ENCODE measurements at places on chromosomes 16 and 17. TPM values are rescaled to one million over a fixed set of nuclear protein-coding genes. Genes with fewer than 3 reads are reported as not detected.

DNA sequence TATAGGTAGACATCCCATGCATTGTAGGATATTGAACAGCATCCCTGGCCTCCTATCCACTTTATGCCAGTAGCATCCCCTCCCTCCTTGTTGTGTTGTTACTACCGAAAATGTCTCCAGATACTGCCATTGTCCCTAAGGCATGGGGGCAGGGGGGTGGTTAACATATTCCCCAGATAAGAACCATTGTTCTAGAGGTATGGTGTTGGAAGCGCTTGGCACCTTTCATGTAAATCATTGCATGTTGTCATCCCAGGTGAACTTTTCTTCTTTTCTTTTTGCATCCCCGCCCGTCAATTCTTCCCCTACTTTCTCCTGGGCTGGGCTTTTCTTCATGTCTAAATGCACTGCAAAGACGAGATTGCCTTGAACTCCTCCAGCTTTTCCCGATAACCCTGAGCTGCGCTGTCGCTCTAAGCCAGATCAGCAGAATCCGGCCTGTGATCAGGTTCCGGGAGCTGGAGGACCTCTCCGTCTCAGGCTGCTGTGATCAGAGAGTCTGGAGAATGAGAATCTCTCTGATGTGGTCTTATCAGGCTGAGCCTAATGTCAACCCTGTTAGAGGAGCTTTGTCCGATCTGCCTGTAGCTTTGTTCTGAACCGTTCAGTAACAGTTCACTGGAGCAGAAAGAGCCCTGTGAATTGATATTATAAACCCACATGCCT lies 76.2 kb downstream of the RBFOX1 start:
- H3K27ac ChIP-seq, result no peak overlapping the region
- no peaks in the 10 kb centered on the region for H3K27me3 ChIP-seq
- H3K4me3 ChIP-seq, result no peak overlapping the region
- DNase-seq, result no peak
- H3K4me1 ChIP-seq, result no peaks in the 10 kb centered on the region

- H3K4me3 ChIP-seq, result no peak overlapping the region
- no peak for DNase-seq
- H3K27me3 ChIP-seq, result no peaks in the 10 kb centered on the region
- no peaks in the 10 kb centered on the region for H3K36me3 ChIP-seq
- H3K27ac ChIP-seq, result no peak overlapping the region
Measured at GRCh38 chr17:18356624-18357023, 6.7 kb downstream of the SHMT1 start.

- H3K4me1 ChIP-seq, result peaks cover 13% of the 10 kb centered on the region
- peak overlapping the region; percentile 36 for H3K27ac ChIP-seq
- peak; percentile 37 for DNase-seq
- no peaks in the 10 kb centered on the region for H3K36me3 ChIP-seq
Measured at GRCh38 chr17:3666516-3666915, 1.9 kb downstream of the TAX1BP3 start.

- no peak for DNase-seq
- no peak overlapping the region for H3K27ac ChIP-seq
- no peak overlapping the region for H3K4me3 ChIP-seq
- H3K27me3 ChIP-seq, result no peaks in the 10 kb centered on the region
- H3K4me1 ChIP-seq, result no peaks in the 10 kb centered on the region
- no peaks in the 10 kb centered on the region for H3K36me3 ChIP-seq
Measured at GRCh38 chr16:61371881-61372280, 664.4 kb downstream of the CDH8 start.

DNA sequence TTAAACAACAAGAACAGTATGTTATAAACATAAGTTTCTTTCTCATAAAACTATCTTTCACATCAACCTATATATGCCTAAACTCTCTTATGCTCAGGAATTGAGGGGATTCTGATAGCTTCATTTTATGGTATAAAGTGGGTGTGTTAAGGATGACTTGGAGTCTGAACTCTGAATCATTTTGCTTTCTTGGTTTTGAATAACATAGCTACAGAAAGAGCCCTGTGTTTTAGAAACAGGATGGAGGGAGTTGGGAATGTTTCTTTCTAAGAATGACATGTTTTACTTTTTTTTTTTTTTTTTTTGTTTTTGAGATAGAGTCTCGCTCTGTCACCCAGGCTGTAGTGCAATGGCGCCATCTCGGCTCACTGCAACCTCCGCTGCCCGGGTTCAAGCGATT lies 50.1 kb downstream of the RHOT1 start:
- H3K27me3 ChIP-seq, result no peaks in the 10 kb centered on the region
- no peaks in the 10 kb centered on the region for H3K36me3 ChIP-seq
- no peak overlapping the region for H3K4me3 ChIP-seq
- no peak overlapping the region for H3K27ac ChIP-seq
- DNase-seq, result no peak

GRCh38 chr17:81339191-81339533 lies 44.1 kb upstream of the SLC38A10 start:
- no peaks in the 10 kb centered on the region for H3K36me3 ChIP-seq
- peaks cover 22% of the 10 kb centered on the region for H3K4me1 ChIP-seq
- H3K27ac ChIP-seq, result peak overlapping the region; percentile 100

GRCh38 chr16:70298988-70299938 lies at the start of gene DDX19B:
DDX19B (plus strand) TSS chr16:70299186; CDS start chr16:70299298, 112 bp downstream.
- no peaks in the 10 kb centered on the region for H3K36me3 ChIP-seq
- H3K27ac ChIP-seq, result peak within 1 kb of the TSS; percentile 98
- no peaks in the 10 kb centered on the region for H3K4me1 ChIP-seq
- H3K4me3 ChIP-seq, result peak within 1 kb of the TSS; percentile 94
- H3K27me3 ChIP-seq, result no peaks in the 10 kb centered on the region

DNA sequence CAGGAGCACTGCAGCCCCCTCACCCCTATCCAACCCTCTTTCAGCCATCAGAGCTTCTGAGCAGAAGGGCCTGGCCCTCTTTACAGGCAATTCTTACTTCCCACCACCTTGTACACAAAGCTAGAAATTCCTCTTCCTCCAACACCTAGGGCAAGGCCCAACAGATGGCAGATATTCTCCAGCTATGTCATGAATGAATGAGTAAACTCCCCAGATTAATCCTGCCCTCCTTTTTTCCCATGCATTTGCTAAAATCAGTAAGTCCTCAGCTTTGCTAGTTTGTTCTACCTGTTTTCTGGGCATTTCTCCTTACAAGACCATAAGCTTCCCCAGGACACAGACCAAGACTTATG lies 20.4 kb upstream of the MRPS23 start:
- no peak overlapping the region for H3K27ac ChIP-seq
- H3K27me3 ChIP-seq, result no peaks in the 10 kb centered on the region
- DNase-seq, result no peak
- no peak overlapping the region for H3K4me3 ChIP-seq
- no peaks in the 10 kb centered on the region for H3K36me3 ChIP-seq

GRCh38 chr16:24349320-24349719 lies 93.2 kb downstream of the CACNG3 start:
- H3K27me3 ChIP-seq, result no peaks in the 10 kb centered on the region
- no peaks in the 10 kb centered on the region for H3K4me1 ChIP-seq
- H3K36me3 ChIP-seq, result no peaks in the 10 kb centered on the region
- no peak overlapping the region for H3K4me3 ChIP-seq
- no peak for DNase-seq

GRCh38 chr16:78098595-78099270 lies 721 bp upstream of the WWOX start:
- H3K4me1 ChIP-seq, result no peaks in the 10 kb centered on the region
- no peaks in the 10 kb centered on the region for H3K27me3 ChIP-seq
- H3K4me3 ChIP-seq, result peak overlapping the region; percentile 56
- DNase-seq, result no peak
- peak overlapping the region; percentile 77 for H3K27ac ChIP-seq
- H3K36me3 ChIP-seq, result no peaks in the 10 kb centered on the region

- H3K4me3 ChIP-seq, result no peak overlapping the region
- peaks cover 44% of the 10 kb centered on the region for H3K36me3 ChIP-seq
- H3K4me1 ChIP-seq, result no peaks in the 10 kb centered on the region
- no peaks in the 10 kb centered on the region for H3K27me3 ChIP-seq
- no peak for DNase-seq
Measured at GRCh38 chr17:76085066-76085730, 6.2 kb downstream of the ZACN start.

DNA sequence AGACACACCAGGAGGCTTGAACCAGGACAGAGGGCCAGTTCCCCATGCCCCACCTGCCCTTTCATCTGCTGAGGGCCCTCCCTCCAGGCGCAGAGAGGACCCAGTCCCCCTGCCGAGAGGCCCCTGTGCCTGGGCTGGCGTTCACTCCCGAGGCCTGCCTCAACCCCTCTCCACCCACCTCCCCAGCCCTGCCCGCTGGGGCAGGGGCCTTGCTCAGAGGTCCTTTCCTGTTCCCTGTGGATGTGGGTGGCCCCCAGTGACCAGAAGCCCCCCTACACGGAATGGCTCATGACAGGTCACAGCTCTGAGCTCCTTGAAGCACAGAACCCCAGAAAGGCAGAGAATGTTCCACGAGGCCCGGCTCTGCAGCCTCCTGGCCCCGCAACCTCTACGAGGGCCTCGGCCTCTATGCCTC lies 6.7 kb downstream of the TMC6 start:
- peaks cover 12% of the 10 kb centered on the region for H3K4me1 ChIP-seq
- no peak for DNase-seq
- no peaks in the 10 kb centered on the region for H3K36me3 ChIP-seq
- no peak overlapping the region for H3K4me3 ChIP-seq
- H3K27me3 ChIP-seq, result no peaks in the 10 kb centered on the region

GRCh38 chr17:77815127-77815905 lies 143.2 kb upstream of the TNRC6C start:
- no peaks in the 10 kb centered on the region for H3K36me3 ChIP-seq
- H3K27ac ChIP-seq, result no peak overlapping the region
- H3K4me3 ChIP-seq, result no peak overlapping the region
- H3K4me1 ChIP-seq, result no peaks in the 10 kb centered on the region

DNA sequence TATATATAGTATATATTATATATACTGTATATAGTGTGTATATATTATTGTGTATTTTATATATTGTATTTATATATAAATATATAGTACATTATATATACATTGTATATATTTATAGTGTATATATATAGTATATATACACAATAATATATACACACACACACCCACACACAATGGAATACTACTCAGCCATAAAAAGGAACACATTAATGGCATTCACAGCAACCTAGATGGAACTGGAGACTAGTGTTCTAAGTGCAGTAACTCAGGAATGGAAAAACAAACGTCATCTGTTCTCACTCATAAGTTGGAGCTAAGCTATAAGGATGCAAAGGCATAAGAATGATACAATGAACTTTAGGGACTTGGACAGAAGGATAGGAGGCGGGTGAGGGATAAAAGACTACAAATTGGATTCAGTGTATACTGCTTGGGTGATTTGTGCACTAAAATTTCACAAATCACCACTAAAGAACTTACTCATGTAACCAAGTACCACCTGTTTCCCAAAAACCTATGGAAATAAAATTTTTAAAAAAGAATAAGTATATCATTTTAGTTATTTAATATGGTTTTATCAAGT lies 201.9 kb upstream of the CDH11 start:
- H3K27ac ChIP-seq, result no peak overlapping the region
- no peaks in the 10 kb centered on the region for H3K4me1 ChIP-seq
- no peak overlapping the region for H3K4me3 ChIP-seq
- no peak for DNase-seq

GRCh38 chr17:71496552-71496951 lies 624.3 kb upstream of the SOX9 start:
- H3K27me3 ChIP-seq, result no peaks in the 10 kb centered on the region
- no peak overlapping the region for H3K27ac ChIP-seq
- no peak for DNase-seq
- H3K4me3 ChIP-seq, result no peak overlapping the region
- no peaks in the 10 kb centered on the region for H3K36me3 ChIP-seq
- H3K4me1 ChIP-seq, result no peaks in the 10 kb centered on the region

DNA sequence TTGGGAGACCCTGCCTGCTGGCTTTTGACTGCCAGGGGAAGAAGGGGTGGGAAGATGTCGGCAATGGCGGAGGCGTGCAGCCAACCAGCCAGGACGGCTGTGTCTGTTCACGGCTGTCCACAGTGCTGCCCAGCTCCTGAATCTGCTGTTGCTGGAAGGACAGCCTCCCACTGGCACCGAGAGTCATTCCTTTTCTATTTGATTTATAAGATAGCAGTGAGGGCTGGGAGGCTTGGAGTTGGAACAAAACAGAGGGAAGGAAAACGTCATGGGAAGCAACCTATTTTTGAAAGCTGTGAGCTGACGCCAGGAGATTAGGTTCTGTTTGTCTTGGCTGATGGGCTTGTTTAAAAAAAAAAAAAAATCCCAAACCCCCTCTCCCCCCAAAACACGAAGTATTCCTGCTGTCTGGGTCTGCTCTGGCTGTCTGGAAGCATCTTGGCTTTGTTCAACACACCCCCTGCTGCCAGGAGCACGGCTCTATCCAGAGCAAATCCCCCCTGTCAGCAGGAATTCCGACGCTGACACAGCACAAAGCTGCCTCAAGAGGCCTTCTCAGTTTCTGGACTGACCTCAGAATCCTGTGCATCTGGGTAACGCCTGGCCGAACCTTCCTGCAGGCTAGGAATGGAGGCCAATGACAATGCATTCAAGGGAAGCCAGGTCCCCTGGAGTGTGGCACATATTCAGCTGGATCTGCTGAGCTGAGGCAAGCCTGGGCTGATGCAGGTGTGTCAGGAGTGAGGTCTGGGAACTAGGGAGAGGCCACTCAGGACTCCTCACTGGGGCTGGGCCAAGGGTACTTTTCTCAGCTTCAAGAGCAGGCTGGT lies 41.0 kb upstream of the SREBF1 start:
- no peak overlapping the region for H3K4me3 ChIP-seq
- no peaks in the 10 kb centered on the region for H3K36me3 ChIP-seq
- no peaks in the 10 kb centered on the region for H3K27me3 ChIP-seq
- DNase-seq, result peak; percentile 87
- H3K4me1 ChIP-seq, result peaks cover 29% of the 10 kb centered on the region

DNA sequence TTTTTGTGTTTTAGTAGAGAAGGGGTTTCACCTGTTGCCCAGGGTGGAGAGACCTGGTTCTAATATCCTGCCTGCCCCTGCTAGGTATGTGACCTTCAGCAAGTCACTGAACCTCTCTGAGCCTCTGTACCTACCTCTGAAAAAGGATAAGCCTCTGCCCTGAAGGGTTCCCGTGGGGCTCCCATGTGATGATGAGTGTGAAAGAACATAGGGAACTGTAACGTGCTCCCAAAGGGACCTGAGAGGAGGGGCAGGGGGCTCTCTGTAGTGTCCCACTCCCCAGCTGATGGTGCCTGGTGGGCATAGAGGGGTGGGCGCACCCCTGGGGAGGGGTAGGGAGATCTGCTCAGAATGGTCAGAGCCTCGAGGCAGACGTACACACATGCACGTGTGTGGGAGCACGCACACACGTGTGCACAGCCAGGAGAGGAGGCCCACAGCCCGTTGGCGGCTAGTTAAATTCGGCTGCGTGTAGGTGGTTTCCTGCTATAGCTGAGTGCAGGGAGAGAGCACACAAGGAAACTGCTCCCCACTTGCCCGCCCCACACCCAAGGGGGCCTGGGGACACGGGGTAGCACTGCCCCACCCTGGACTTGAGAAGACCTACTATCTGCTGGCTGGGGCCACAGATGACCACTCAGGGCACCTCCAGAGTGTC lies 6.7 kb downstream of the KCNH4 start:
- no peaks in the 10 kb centered on the region for H3K4me1 ChIP-seq
- H3K36me3 ChIP-seq, result no peaks in the 10 kb centered on the region
- no peak overlapping the region for H3K27ac ChIP-seq
- no peak overlapping the region for H3K4me3 ChIP-seq

Gene ZMYND15
- 0.91 TPM for total RNA-seq

Gene GFAP
- 0.62 TPM for total RNA-seq

Gene KRTAP3-1
- total RNA-seq, result not detected

Gene TEKT5
- total RNA-seq, result 0.36 TPM

Gene PLA2G15
- 39.5 TPM for total RNA-seq

Gene TBC1D3C
- total RNA-seq, result not detected

Gene ALDH3A1
- total RNA-seq, result 12.8 TPM

Gene PIGL
- 22.5 TPM for total RNA-seq

Gene TPSD1
- total RNA-seq, result 1.9 TPM

Gene LPCAT2
- total RNA-seq, result 13.6 TPM

Gene CD300H
- not detected for total RNA-seq

Gene C17orf78
- not detected for total RNA-seq

Measured in prostate gland (tissue), 2 donors.